ENCODE measurements at places on chromosomes 13 and 19. TPM values are rescaled to one million over a fixed set of nuclear protein-coding genes. Genes with fewer than 3 reads are reported as not detected.
A peak's percentile ranks its signal among the peaks of the same experiment; 100 is the strongest.

- no peaks in the 10 kb centered on the region for H3K27me3 ChIP-seq
- DNase-seq: no peak
- H3K4me3 ChIP-seq: no peak overlapping the region
- H3K27ac ChIP-seq: no peak overlapping the region
Observed at GRCh38 chr13:50377726-50378270, 362.6 kb downstream of the KCNRG start.

- H3K4me3 ChIP-seq: no peak overlapping the region
- DNase-seq: no peak
- no peaks in the 10 kb centered on the region for H3K4me1 ChIP-seq
Observed at GRCh38 chr13:60275208-60275607, 111.5 kb upstream of the DIAPH3 start.

DNA sequence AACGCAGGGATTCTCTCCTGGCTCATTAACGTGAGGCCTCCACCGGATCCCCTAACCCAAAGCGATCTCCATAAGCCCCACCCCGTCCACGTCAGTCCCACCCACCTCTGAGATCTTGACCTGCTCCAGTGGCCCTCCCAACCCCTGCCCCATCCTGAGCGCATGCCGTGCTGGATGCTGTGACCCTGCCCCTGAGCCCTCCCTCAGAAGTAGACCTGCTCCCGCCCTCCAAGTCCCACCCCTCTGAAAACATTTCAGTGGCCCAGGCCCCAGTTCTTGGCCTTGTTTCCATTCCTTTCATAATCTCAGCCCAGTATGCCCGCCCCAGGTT is 19.9 kb downstream of the LMTK3 start:
- peaks cover 6% of the 10 kb centered on the region for H3K4me1 ChIP-seq
- peak overlapping the region; percentile 59 for H3K27ac ChIP-seq
- no peak for DNase-seq
- H3K36me3 ChIP-seq: no peaks in the 10 kb centered on the region
- peaks cover 55% of the 10 kb centered on the region for H3K27me3 ChIP-seq

GRCh38 chr13:24141333-24141910 is 19.1 kb upstream of the SPATA13 start:
- peaks cover 16% of the 10 kb centered on the region for H3K4me1 ChIP-seq
- no peak for DNase-seq
- peaks cover 11% of the 10 kb centered on the region for H3K27me3 ChIP-seq

DNA sequence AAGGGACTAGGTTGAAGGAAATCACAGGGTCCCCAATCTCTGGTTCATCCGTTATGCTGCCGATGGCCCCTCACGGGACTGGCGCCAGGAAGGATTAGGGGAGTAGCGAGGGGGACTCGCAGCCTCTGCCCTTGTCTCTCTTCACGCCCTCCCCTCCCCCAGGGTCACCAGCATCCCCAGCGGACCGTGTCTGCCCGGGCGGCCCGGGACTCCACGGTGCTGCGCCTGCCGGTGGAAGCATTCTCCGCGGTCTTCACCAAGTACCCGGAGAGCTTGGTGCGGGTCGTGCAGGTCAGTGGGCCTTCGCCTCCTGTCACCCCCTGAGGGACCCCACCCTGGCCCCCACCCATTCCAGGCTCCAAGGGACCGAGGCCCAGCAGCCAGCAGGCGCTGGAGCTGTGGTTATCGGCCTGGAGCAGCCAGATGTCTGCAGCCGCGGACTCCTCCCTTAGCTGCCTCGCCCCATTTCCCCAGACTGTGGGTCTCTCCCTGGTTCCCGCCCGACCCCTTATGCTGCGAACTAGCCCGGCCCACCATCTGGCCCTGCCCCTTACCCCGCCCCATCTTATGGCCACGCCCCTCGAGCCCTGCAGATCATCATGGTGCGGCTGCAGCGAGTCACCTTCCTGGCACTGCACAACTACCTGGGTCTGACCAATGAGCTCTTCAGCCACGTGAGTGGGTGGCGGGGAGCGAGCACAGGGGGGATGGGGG is 5.4 kb downstream of the PNPLA6 start:
- no peak for DNase-seq
- no peaks in the 10 kb centered on the region for H3K27me3 ChIP-seq
- peaks cover 16% of the 10 kb centered on the region for H3K36me3 ChIP-seq
- H3K4me1 ChIP-seq: peaks cover 3% of the 10 kb centered on the region

DNA sequence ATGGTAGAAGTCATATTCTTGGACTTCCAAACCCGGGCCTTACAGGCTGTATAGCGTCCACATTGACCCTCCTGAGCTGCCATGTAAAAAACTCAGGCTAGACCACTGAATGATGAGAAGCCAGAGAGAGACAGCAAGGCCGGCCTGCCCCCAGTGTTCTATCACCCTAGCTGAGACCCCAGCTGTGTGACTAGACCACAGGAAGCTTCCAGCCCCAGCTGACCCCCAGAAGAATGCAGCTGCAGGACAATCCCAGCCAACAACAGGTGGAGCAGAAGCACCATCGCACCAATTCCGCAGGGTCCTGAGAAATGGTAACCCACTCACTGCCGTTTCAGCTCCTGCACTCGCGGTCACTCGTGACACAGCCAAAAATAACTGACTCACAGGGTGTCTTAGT is 2.9 kb upstream of the ATP11A start:
- H3K4me3 ChIP-seq: no peak overlapping the region
- H3K36me3 ChIP-seq: no peaks in the 10 kb centered on the region
- DNase-seq: no peak

- no peaks in the 10 kb centered on the region for H3K36me3 ChIP-seq
- H3K27me3 ChIP-seq: no peaks in the 10 kb centered on the region
- H3K4me1 ChIP-seq: no peaks in the 10 kb centered on the region
- H3K27ac ChIP-seq: no peak overlapping the region
- DNase-seq: no peak
Observed at GRCh38 chr13:28735481-28736029, 16.8 kb upstream of the SLC46A3 start.

- H3K27ac ChIP-seq: no peak overlapping the region
- H3K4me3 ChIP-seq: no peak overlapping the region
Observed at GRCh38 chr19:29923653-29924052, 18.4 kb upstream of the URI1 start.

KIR2DL1 gene
- total RNA-seq: not detected

ZNF599 gene
- 9.1 TPM for total RNA-seq

HSD17B14 gene
- 22.1 TPM for total RNA-seq

SIAH3 gene
- not detected for total RNA-seq

CEACAM8 gene
- not detected for total RNA-seq

GPX4 gene
- total RNA-seq: 231 TPM

SLC44A2 gene
- 159 TPM for total RNA-seq

PTPRS gene
- total RNA-seq: 219 TPM

CRX gene
- not detected for total RNA-seq

Data from progenitor cell of endocrine pancreas (in vitro differentiated cells).